ENCODE measurements at places on chromosomes 6 and 20.
A peak's percentile ranks its signal among the peaks of the same experiment; 100 is the strongest.

DNA sequence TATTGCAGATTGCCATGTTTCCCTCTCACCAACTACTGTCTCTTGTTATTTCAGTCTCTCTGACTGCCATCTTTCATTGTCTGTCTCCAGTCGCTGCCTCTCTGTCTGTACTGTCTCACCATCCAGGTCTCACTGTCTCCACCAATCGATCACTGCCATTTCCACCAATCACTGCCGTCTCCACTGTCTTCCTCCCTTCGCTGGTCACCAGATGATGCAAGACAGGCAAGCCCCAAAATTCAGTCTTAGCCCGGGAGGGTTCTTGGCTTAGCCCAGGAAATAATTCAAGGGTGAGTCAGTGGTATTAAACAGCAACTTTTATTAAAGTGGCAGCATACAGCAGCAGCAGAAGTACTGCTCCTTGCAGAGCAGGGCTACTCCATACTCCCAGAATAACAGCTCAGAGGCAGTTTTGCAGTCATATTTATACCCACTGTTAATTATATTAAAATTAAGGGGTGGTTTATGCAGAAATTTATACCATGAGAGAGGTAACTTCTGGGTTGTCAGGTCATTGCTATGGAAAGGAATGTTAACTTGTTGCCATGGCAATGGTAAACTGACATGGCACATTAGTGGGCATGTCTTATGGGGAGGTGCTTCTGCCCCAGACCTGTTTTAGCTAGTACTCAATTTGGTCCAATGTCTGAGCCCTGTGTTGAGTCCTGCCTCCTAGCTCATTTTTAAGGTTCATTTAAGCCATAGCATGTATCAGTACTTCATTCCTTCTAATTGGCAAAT, 23.0 kb upstream of the ECHDC1 start:
- no peak for DNase-seq

DNA sequence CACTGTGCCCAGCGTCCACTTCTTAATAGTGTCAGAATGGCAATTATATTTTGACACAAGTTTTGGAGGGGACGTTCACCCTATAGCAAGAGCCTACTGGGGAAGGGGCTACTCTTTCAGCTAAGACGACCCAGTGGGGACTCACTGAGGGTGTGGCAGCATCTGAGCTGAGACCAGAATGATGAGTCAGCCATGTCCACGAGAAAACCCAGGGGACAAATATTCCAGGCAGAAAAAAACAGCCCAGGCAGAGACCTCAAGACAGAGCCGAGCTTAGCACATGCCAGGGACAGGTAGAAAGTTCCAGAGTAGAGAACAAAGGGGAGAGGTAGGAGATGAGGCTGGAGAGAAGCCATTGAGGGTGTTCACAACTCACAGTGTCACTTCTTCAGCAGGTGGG, 11.2 kb downstream of the CNBD2 start:
- no peak for DNase-seq

DNA sequence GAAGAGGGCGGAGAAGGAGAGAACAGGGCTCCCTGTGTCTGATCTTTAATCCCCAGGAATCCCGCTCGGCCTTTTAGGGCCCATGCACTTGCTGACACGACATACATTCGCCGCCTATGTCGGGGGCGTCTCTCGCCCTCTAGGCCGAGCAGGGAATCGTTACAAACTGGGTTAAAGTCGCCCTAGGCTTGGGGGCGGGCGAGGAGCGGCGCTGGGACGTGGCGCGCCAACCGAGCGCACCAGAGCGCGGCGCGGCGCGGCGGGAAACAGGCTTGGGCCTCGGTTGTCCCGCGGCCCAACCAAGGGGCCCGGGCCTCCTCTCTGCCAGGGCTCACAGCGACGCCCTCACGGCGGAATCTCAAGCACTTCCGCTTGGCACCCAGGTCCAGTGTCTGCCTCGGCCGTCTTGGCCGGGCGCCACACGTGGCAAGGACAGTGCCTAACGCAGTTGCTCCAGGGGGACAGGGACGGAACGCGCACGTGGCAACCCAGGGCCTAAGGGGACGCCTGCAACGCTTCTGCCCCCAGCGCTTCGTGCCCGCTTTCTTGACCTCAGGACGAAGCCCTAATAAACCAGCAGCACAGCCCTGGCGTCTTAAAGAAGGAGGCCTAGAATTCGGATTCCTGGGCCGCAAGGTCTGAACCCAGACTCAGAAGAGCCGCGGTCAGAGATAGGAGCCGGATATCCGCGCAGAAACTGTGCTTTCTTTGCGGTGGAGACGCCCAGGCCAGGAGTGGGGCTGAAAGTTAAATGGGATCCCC, 71.5 kb downstream of the NCR2 start:
- peak; percentile 50 for DNase-seq

DNA sequence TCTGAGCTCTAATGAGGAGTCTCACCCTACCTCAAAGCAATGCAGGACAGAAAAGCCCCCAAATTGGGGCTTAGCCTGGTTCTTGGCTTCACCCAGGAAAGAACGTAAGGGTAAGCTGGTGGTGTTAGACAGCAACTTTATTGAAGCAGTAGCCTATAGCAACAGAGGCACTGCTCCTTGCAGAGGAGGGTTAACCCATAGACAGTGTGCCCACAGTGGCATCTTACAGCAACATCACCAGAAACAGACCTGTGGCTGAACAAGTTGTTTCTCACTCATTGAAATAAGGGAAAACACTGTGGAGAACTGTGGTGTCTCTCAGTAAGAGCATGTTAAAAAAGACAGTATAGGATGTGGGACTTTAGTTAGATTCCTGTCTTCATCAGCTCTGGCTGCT, 80.4 kb upstream of the SPTLC3 start:
- DNase-seq, result no peak

DNA sequence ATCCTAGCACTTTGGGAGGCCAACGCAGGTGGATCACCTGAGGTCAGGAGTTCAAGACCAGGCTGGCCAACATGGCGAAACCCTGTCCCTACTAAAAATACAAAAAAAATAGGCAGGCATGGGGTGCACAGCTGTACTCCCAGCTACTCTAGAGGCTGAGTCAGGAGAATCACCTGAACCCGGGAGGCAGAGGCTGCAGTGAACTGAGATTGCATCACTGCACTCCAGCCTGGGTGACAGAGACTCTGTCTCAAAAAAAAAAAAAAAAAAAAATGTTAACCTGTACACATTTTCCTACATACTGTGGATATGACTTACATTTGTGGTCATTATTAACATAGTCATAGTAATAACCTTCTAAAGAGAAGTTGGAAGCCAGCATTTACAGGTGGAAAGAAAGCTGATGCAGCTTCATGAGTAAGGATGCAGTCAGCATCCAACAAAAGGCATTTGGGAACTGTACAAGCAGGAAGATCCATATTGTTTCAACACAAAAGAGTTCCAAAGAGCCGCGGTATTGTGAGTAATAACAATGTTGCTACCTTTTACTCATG, 186.2 kb downstream of the GPX5 start:
- DNase-seq, result no peak

DNA sequence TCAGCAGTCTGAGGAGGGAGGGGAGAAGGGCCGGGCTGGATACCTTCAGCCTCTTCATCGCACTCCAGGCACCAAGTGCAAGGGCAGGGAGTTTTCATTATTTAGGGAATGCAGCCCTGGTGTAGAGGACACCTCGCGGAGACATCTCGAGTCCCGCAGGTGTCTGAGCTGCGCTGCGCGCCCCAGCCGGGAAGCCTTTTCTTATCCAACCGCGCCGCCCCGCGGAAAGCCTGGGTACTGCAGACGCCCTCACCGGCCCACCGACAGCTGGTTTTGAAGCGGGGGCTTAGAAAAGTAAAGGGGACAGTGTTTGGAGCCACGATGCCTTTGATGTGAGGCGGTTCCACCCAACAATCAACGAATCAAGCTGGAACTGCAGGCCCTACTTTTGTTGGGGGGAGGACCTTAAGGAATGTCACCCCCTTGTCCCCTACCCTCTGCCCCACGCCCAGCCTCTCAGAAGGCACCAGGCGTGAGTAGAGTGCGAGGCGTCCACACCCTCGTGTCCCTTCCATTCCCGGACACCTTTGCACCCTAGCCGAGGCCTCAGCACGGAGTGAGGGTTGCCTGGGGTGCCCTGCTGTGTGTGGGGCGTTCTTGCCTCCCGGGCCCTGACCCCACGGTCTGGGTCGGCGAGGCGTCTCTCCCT, 8.6 kb downstream of the NKX2-2 start:
- peak; percentile 90 for DNase-seq

GRCh38 chr20:57618091-57618763, 2.0 kb downstream of the ZBP1 start:
- no peak for DNase-seq

- DNase-seq, result peak; percentile 35
These were observed 143.6 kb upstream of the SPACA1 start for GRCh38 chr6:87904011-87904410.

DNA sequence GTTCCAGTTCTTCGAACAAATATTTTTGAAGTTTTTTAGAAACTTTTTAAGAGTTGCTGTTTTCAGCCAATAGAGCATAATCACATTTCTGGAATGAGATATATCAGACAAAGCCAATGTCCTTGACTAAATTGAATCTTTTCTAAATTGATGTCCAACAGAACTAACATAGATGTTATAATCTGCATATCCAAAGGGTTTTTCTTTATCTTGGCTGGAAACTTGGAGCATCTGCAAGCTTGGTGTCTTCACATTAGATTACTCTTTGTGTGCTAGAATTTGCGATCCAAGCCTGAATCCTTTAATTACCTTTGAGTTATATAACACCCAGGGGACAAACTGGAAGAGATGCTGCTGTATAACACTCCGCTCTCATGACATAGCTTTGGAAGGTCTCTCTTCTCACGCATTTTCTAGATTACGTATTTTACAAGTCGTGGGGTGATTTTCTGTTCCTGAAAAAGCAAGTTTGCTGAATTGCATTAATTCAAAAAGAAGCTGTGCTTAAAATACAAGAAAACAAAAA, 64.4 kb upstream of the FUCA2 start:
- DNase-seq, result no peak

GRCh38 chr6:92161953-92162352, 1257.4 kb downstream of the EPHA7 start:
- no peak for DNase-seq

DNA sequence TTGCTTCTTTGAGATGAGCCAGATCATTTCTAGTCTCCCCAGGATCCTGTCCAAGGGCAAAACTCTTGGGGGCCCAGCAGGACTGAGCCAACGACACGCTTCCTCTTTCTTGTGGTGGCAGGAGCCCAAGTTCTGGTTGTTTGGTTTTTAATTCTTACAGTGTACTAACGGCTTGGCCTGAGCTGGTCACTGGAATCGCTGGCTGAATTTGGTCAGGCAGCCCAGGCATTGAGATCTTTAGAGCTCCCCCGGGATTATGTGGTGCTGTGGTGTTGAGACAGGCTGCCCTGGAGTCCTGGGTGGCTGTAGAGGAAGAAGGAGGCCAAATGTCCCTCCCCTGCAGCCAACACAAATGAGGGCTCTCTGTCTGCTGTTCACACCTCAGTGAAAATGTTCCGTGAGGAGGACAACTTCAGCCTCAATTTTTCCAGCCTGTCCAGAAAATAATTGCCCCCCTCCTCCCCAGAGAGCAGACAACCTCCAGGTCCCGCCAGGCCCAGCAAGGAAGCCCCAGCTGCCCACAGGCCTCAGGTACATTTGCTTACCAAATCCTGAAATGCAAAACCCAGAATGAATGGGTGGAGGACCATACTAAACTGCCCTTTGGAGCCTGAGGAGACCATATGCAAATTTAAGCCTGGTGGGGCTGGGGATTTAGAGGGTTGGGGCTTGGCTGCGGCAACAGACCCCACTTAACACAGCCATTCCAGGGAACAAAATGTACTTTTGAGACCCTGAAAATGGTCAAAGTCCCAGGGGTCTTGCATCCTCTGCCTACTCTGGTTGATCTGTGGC, 23.6 kb downstream of the BNIP5 start:
- no peak for DNase-seq

DNA sequence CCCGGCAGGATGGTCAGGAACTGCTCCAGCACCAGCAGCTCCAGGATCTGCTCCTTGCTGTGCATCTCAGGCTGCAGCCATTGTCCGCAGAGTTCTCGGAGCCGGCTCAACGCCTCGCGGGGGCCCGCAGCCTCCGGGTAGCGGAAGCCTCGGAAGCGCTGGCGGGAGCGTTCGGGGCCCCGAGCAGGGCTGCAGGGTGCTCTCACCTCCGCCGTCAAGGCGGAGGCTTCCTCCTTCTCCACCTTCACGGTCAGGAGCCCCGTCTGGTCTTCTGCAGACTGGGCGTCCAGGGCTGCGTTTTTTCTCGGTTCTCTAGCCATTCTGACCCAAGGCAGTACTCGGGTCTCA, 434 bp downstream of the ZKSCAN4 start:
- no peak for DNase-seq

GRCh38 chr20:58982406-58983114, 1.5 kb downstream of the NELFCD start:
- no peak for DNase-seq

DNA sequence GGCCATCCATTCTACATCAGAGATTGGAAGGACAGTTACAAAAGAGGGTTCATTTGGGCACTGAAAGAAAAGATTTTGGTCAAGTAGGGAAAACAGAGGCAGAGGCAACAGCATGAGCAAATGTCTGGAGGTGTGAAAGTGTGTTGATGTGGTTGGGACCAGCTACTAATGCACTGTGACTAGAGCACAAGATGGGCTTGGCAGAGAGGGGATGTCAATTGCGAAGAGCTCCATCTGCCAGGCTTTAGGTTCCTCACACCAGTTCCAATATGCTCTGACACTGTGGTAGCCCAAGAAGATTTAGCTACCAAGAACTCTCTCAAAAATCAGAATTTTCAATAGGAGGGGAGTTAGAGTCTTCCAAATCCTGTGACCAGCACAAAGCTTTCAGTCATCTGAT, 42.1 kb downstream of the TRAF3IP2 start:
- no peak for DNase-seq

GRCh38 chr6:150567823-150568383, 31.8 kb upstream of the PLEKHG1 start:
- peak; percentile 40 for DNase-seq

DNA sequence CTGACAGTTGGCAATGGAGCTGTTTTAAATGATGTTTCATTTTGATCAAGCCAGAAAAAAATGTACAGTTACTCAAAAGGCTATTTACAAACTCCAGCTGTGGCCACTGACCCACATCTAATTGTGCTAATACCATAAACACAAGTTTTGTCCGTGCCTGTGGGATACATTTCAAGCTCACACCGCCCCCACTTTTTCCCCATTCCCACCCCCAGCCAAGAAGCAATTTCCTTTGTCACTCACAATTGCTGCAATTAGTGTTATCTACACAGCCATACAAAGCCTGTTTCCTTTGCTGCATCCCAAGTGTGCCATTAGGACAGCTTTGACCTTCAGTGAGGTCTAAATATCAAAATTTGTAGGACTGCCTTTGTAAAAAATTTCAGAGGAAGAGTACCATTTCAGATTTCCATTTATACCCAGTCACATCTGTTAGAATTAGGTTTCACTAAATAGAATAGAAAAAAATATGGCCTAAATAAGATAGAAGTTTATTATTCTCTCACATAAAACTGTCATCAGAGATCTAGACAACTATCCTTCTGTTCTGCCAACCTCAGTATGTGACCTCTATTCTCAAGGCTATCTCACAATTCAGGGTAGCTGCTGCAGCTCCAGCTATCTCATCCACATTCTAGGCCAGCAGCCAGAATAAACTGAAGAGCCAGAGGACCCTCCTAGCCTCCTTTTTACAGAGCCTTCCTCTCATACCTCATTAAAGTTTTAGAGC, 202.6 kb downstream of the NFATC2 start:
- peak; percentile 32 for DNase-seq

GRCh38 chr6:14353798-14354197, 236.2 kb downstream of the CD83 start:
- DNase-seq, result no peak

- no peak for DNase-seq
These were observed 193.8 kb upstream of the SNX9 start for GRCh38 chr6:157629220-157629619.
